Myometrial cell (primary cell): ENCODE measurements at places on chromosomes 7 and 10. TPM values are rescaled to one million over a fixed set of nuclear protein-coding genes. Genes with fewer than 3 reads are reported as not detected.

Gene CTNNA3
- not detected in 2 replicates for total RNA-seq

Gene TSPAN13
- total RNA-seq = 19.0 and 19.9 TPM in 2 replicates

Gene CYP3A5
- 0.89 and 3.2 TPM in 2 replicates for total RNA-seq

Gene HOXA11
- 28.4 and 32.6 TPM in 2 replicates for total RNA-seq

Gene PLPP4
- total RNA-seq = 0.89 TPM in 1 of 2 replicates, not detected in the other

Gene DLX5
- total RNA-seq = not detected in 2 replicates

Gene HOXA7
- total RNA-seq = 2.6 and 4.8 TPM in 2 replicates

Gene ZNF775
- total RNA-seq = 5.7 and 13.3 TPM in 2 replicates

Gene NPC1L1
- total RNA-seq = not detected in 2 replicates

Gene ASB10
- not detected in 2 replicates for total RNA-seq

Gene CPA2
- total RNA-seq = 0.89 TPM in 1 of 2 replicates, not detected in the other

Gene FAM180A
- total RNA-seq = 1.7 and 5.1 TPM in 2 replicates

Gene SPDYE2
- total RNA-seq = not detected in 2 replicates

Gene FFAR4
- total RNA-seq = not detected in 2 replicates

Gene PPP1R17
- total RNA-seq = not detected in 2 replicates

Gene PPP1R3C
- 12.7 and 22.5 TPM in 2 replicates for total RNA-seq

Gene DEPP1
- 9.7 and 14.4 TPM in 2 replicates for total RNA-seq

Gene C7orf57
- 0.18 TPM in 1 of 2 replicates, not detected in the other for total RNA-seq

Gene CNNM1
- not detected in 2 replicates for total RNA-seq

Gene EPDR1
- 6.2 and 7.5 TPM in 2 replicates for total RNA-seq

Gene SLC16A12
- 0.29 and 0.35 TPM in 2 replicates for total RNA-seq

Gene KCNIP2
- 0.18 TPM in 1 of 2 replicates, not detected in the other for total RNA-seq

Gene PKD2L1
- not detected in 2 replicates for total RNA-seq

Gene TUBAL3
- total RNA-seq = not detected in 2 replicates

Gene MMRN2
- total RNA-seq = 7.4 and 9.8 TPM in 2 replicates

Gene ZNF735
- not detected in 2 replicates for total RNA-seq

Gene MBL2
- not detected in 2 replicates for total RNA-seq

Gene OR9A2
- total RNA-seq = not detected in 2 replicates

Gene FOXP2
- under 0.01 and 0.53 TPM in 2 replicates for total RNA-seq

Gene CUZD1
- 0.18 and 0.29 TPM in 2 replicates for total RNA-seq

Gene GNAT3
- total RNA-seq = not detected in 2 replicates

Gene HABP2
- total RNA-seq = not detected in 2 replicates

Gene TRIL
- total RNA-seq = under 0.01 TPM in 1 of 2 replicates, not detected in the other

Gene ADCY1
- total RNA-seq = 0.71 TPM in 1 of 2 replicates, not detected in the other

Gene SRGN
- total RNA-seq = 756 and 876 TPM in 2 replicates

Gene MRLN
- total RNA-seq = not detected in 2 replicates

Gene SH2D4B
- total RNA-seq = not detected in 2 replicates

Gene RAB11FIP2
- 8.9 and 15.8 TPM in 2 replicates for total RNA-seq
